Naive thymus-derived CD8-positive, alpha-beta T cell (primary cell): ENCODE measurements at places on chromosomes 3 and 15. TPM values are rescaled to one million over a fixed set of nuclear protein-coding genes. Genes with fewer than 3 reads are reported as not detected.

GRCh38 chr15:84595660-84596059 is 5.1 kb upstream of the ZSCAN2 start:
- no peak overlapping the region for H3K4me3 ChIP-seq
- no peaks in the 10 kb centered on the region for H3K27me3 ChIP-seq
- DNase-seq = no peak

Gene AQP9
- not detected for total RNA-seq

- no peak overlapping the region for H3K27ac ChIP-seq
- no peak overlapping the region for H3K4me3 ChIP-seq
- H3K4me1 ChIP-seq = no peaks in the 10 kb centered on the region
- no peaks in the 10 kb centered on the region for H3K36me3 ChIP-seq
- H3K27me3 ChIP-seq = peaks cover 9% of the 10 kb centered on the region
- no peak for DNase-seq
These were observed 42.9 kb downstream of the MUC4 start for GRCh38 chr3:195768831-195769303.

DNA sequence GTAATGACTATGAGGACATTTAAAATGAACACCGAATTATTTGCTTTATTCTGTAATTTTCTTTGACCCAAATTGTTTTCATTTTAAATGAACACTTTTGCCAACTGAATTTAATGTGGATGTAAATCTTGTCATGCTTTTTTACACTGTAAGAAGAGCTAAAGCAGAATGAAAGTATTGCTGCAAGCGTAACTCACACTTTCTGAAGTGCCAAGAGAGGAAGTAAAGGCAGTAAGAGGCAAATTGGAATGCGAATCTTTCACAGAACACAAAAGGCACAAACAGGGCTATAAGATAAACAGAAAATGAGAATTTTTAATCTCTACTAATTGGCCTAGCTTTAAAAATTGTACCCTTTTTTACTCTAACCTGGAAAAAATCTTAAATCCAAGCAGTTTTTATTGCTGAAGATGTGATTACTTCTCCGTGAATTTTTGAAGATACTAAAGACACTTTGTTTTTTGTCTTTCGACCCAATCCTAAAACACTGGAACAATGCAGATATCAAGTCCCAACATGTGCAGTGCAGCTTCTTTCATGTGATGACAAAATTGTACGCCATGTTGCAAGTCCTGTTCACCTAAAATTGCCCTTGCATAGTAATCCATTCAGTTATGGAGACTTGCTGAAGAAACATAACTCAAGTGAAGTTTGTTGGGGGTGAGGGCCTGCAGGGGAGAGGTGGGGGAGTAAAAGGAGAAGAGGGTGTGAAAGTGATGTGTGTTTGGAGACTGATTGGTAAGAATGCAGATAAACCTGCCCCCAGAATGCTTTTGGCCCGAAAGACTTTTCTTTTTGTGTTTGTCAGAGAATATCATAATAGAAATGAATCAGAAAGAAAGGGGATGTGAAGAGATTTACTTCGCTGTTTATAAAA is 1.4 kb downstream of the ARID3B start:
- peaks cover 70% of the 10 kb centered on the region for H3K4me1 ChIP-seq
- peak overlapping the region; percentile 86 for H3K27ac ChIP-seq
- H3K36me3 ChIP-seq = no peaks in the 10 kb centered on the region
- H3K4me3 ChIP-seq = peak overlapping the region; percentile 90

- H3K36me3 ChIP-seq = no peaks in the 10 kb centered on the region
- no peak overlapping the region for H3K4me3 ChIP-seq
- H3K27ac ChIP-seq = no peak overlapping the region
- no peaks in the 10 kb centered on the region for H3K4me1 ChIP-seq
These were observed 4.3 kb upstream of the OR5H6 start for GRCh38 chr3:98259707-98260106.

Gene ZNF774
- total RNA-seq = 1.5 TPM

Gene DOCK3
- 1.9 TPM for total RNA-seq

DNA sequence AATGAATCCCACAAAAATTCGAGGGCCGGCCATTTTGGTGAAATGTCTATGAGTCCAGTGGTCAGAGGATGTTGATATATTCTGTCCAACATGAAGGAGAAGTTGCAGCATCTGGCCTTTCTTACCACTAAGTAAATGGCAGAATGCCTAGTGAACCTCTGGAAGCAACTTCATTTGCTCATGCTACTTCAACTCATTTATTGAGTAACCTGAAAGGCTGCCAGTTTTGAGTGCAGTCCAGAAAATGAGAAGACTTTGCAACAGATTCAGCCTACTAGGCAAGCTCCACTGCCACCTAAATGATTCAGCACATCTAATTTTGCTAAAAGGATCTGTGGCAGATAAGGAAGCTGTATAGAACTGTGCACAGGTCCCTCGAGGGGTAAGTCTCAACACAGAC is 265.0 kb downstream of the OPA1 start:
- H3K4me3 ChIP-seq = no peak overlapping the region
- DNase-seq = no peak
- H3K27ac ChIP-seq = no peak overlapping the region
- no peaks in the 10 kb centered on the region for H3K36me3 ChIP-seq
- H3K4me1 ChIP-seq = no peaks in the 10 kb centered on the region

Gene GOLGA8J
- 0.36 TPM for total RNA-seq

GRCh38 chr3:189849262-189849661 is 218.1 kb downstream of the TP63 start:
- no peak overlapping the region for H3K4me3 ChIP-seq
- H3K27ac ChIP-seq = no peak overlapping the region
- no peaks in the 10 kb centered on the region for H3K27me3 ChIP-seq
- H3K4me1 ChIP-seq = no peaks in the 10 kb centered on the region
- H3K36me3 ChIP-seq = no peaks in the 10 kb centered on the region
- DNase-seq = no peak

- DNase-seq = no peak
- no peaks in the 10 kb centered on the region for H3K27me3 ChIP-seq
- H3K4me1 ChIP-seq = peaks cover 2% of the 10 kb centered on the region
- H3K27ac ChIP-seq = no peak overlapping the region
These were observed 221.8 kb downstream of the TPRG1 start for GRCh38 chr3:189393598-189393997.

Gene TBC1D23
- total RNA-seq = 35.9 TPM

- H3K4me3 ChIP-seq = no peak overlapping the region
- no peak overlapping the region for H3K27ac ChIP-seq
- no peaks in the 10 kb centered on the region for H3K36me3 ChIP-seq
- DNase-seq = no peak
These were observed 203.3 kb upstream of the IL12A start for GRCh38 chr3:159785273-159785708.

Gene WDR72
- not detected for total RNA-seq

Gene FHIT
- total RNA-seq = 15.5 TPM

Gene PCYT1A
- 50.8 TPM for total RNA-seq
